ENCODE measurements at places on chromosomes 3 and 15.

GRCh38 chr3:108250626-108251025 is 28.4 kb upstream of the IFT57 start:
- no peak for DNase-seq

DNA sequence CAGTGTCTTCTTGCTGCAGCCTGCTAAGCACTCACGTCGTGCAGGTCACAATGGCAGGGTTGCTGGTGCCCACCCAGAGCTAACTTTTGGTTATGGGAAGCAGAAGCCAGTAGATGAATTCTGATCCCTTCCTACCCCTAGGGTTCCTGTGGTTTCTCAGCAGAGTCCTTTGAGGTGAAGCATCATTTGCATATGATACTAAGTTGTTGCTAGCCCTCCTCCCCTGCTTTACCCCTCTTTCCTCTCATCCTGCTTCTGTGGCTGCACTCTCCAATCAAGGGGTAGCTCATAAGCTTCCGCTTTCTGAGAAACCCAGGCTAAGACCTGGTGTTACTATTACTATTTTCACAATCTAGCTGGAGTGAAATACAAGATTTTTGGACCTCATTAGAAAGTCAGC is 22.1 kb upstream of the HEG1 start:
- no peak for DNase-seq

DNA sequence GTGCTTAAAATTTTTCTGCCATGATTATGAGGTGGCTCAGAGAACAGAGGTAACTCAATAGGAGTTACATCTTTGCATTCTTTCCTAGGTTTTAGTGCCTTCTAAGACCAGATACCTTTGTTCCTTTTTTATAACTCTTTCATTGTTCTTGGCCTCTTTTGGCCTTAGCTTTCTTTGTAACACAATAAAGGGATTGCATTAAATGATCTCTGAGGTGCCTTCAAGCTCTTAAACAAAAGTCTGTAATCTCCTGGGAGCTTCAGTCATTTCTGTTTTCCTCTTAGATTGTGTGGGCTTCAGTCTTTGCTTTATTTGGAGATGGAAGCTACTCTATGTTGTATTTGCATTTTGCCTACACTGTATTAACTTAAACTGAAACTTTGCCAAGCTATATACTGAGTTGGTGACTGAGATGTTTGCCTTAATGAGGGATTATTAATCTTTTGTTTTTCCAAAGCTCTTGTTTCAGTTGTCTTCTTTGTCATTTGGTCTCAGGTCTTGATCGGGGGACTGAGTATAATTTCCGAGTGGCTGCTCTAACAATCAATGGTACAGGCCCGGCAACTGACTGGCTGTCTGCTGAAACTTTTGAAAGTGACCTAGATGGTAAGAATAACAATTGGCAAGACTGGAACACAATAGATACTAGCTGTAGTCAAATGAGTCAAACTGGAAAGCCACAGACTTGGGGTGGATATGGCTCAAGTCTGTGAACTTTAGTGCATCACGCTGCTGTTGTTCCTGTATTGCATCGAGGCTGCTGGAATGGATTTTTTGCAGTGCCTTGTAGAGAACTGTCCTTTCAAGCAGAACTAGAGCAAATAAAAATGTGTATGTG is 110.3 kb downstream of the HCN4 start:
- peak; percentile 21 for DNase-seq

GRCh38 chr15:80599359-80599758 is 95.8 kb upstream of the ABHD17C start:
- no peak for DNase-seq

- DNase-seq = no peak
These were observed 176.3 kb downstream of the FOXP1 start for GRCh38 chr3:71406972-71407810.

- no peak for DNase-seq
These were observed 260.3 kb upstream of the TPM1 start for GRCh38 chr15:62782071-62782841.

DNA sequence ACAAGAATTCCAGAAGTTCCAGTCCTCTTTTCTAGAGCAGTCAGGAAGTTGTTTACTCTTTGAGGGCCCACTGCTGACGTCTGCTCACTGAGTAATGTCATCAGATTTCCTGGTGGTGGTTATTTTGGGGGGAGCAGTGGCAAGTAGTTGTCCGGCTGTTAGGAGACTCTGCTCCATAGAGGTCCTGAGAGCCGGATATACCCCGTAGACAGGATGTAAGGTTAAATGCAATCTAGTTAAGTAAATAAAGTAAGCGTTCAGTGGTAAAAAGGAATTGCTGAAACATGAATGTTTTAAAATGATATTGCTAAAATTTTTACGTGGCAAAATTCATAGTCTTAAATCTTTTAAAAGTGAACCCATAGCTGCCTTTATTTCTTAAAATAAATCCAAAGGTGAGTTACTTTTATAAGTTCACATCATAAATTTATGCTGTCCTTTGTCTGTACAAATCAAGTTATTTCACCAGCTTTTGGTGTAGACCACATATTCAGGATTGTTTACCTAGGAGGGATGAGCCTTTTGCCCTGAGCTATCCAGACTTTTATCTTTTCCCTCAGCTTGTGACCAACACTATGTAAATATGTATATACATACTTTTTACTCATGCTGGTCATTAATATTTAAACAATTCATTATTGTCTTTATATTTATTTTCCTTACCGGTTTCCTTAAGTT is 65.8 kb downstream of the PDE8A start:
- DNase-seq = no peak

GRCh38 chr15:76134537-76134936 is 74.8 kb downstream of the TMEM266 start:
- DNase-seq = no peak

- DNase-seq = no peak
These were observed 12.1 kb upstream of the UBE2Q2 start for GRCh38 chr15:75830910-75831805.

- DNase-seq = no peak
These were observed 41.5 kb downstream of the RBP2 start for GRCh38 chr3:139434764-139435307.

GRCh38 chr3:122996038-122996580 is 31.5 kb downstream of the SEMA5B start:
- no peak for DNase-seq
